T-helper 1 cell (primary cell): ENCODE measurements at places on chromosomes 11 and 22.

DNA sequence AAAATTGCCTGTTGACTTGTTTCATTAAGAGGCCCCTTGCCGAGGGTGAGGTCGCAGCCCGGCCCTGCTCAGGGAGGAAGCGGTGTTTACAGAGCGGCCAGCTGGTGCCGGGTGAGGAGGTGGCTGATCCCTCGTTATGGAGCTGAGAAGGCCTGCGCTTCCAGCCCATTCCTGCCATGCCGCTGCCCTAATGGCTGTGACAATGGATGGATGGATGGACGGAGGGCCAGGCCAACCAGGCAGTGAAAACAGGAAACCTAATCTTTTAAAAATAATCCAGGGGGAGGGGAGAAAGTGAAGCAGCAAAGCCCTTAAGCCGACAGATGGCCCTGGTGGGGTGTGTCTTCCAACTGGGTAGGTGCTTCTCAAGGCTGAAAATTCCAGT, 38.5 kb downstream of the BCR start:
- DNase-seq = no peak

GRCh38 chr11:37449146-37449545, 851.1 kb upstream of the RAG2 start:
- DNase-seq = no peak

GRCh38 chr11:127066401-127067090, 66.0 kb upstream of the KIRREL3 start:
- no peak for DNase-seq

- DNase-seq = no peak
Observed at GRCh38 chr11:66625041-66625751, 8.8 kb downstream of the RBM14 start.

- DNase-seq = no peak
Observed at GRCh38 chr11:85815186-85815931, 4.4 kb upstream of the SYTL2 start.

- DNase-seq = no peak
Observed at GRCh38 chr11:114060392-114061047, 1.0 kb downstream of the ZBTB16 start.

- DNase-seq = no peak
Observed at GRCh38 chr11:15969701-15970329, 386.5 kb downstream of the SOX6 start.
